Activated CD8-positive, alpha-beta T cell treated with anti-CD3 and anti-CD28 coated beads for 36 hours (primary cell): ENCODE measurements at places on chromosomes 16 and 17. TPM values are rescaled to one million over a fixed set of nuclear protein-coding genes. Genes with fewer than 3 reads are reported as not detected.
A peak's percentile ranks its signal among the peaks of the same experiment; 100 is the strongest.

Gene HSD17B2
- total RNA-seq = not detected

Gene CSF3
- total RNA-seq = not detected

Gene TBC1D3I
- total RNA-seq = 0.45 TPM

Gene PRAC2
- total RNA-seq = not detected

Gene SEPTIN1
- total RNA-seq = 169 TPM

Gene C17orf113
- 0.77 TPM for total RNA-seq

Gene TAC4
- total RNA-seq = not detected

Gene ZCCHC14
- 5.9 TPM for total RNA-seq

Gene TNFRSF13B
- total RNA-seq = not detected

- peaks cover 1% of the 10 kb centered on the region for H3K27me3 ChIP-seq
- peaks cover 20% of the 10 kb centered on the region for H3K4me1 ChIP-seq
- H3K36me3 ChIP-seq = no peaks in the 10 kb centered on the region
- DNase-seq = no peak
- H3K4me3 ChIP-seq = no peak overlapping the region
Observed at GRCh38 chr17:59428916-59429485, 97.5 kb downstream of the YPEL2 start.

- H3K4me3 ChIP-seq = no peak overlapping the region
- H3K27ac ChIP-seq = no peak overlapping the region
- H3K36me3 ChIP-seq = no peaks in the 10 kb centered on the region
- H3K4me1 ChIP-seq = no peaks in the 10 kb centered on the region
Observed at GRCh38 chr16:20023190-20023589, 50.5 kb downstream of the GPR139 start.

- DNase-seq = no peak
- peaks cover 17% of the 10 kb centered on the region for H3K27me3 ChIP-seq
- no peaks in the 10 kb centered on the region for H3K36me3 ChIP-seq
- H3K4me3 ChIP-seq = no peak overlapping the region
- H3K27ac ChIP-seq = no peak overlapping the region
Observed at GRCh38 chr16:714079-714478, 839 bp upstream of the METRN start.

DNA sequence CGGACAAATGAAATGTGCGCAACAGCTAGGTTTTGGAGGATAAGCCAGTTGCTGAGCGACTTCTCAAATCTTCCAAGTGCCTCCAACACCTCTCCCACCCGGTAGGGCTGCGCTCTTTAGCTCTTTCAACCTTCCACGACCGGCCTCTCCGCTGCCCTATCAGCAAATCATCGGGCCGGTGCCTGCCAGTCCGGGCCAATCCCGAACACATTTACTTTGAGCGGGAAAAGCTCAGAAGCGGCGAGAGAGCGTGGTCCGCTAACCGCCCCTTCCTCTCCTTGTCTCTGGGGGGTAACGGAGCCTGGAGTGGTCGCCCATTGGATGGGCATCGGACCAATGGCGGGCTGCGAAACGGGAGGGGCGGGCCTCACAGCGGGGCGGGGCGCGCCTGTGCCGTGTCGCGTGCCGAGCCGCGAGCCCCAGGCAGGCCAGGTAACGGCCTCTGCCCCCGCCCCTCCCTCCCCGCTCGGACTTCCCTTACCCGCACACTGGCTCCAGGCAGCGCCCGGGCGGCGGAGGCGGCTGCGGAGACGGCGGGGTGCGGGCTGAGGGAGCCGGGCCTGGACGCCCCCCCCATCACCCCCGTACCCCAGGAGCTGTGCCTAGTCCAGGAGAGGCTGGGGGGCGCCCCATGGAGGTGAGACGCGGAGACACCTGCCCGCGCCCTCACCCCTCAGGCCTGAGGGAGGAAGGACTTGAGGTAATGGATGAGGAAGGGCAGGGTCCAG, at the start of gene MEIOC:
Gene MEIOC, plus strand, starts transcription at position 486 of the 728 bp plus-strand sequence. Its CDS starts 146 bp downstream, at position 632.
- peaks cover 7% of the 10 kb centered on the region for H3K4me1 ChIP-seq
- H3K27me3 ChIP-seq = peaks cover 27% of the 10 kb centered on the region
- no peak within 1 kb of the TSS for H3K27ac ChIP-seq
- peak; percentile 46 for DNase-seq

DNA sequence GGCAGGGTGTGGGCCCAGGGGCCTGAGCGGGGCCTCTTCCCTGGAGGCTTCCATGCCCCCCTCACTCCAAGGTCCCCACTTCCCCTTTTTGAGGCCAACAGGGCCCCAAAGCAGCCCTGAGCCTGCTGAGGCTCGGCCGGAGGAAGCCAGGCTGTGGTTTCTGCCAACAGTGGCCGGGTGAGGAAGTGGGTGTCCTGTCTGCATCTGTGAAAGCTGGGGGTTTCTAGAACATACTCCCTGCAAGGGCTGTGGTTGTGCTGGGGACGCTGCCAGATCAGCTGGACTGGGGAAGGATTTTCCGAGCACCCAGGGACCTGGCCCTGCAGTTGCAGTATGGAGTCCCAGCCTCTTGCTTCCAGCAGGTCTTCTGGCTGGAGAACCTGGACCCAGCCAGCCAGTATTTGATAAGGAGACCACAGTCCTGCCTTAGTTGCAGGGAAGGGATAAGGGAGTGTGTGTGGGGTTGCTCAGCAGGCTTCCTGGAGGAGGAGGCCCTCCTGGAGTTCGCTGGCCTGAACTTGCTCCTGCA, 15.7 kb downstream of the ADCY7 start:
- H3K4me1 ChIP-seq = peaks cover 87% of the 10 kb centered on the region
- no peaks in the 10 kb centered on the region for H3K27me3 ChIP-seq
- H3K4me3 ChIP-seq = peak overlapping the region; percentile 29

- H3K4me1 ChIP-seq = peaks cover 44% of the 10 kb centered on the region
- H3K36me3 ChIP-seq = peaks cover 52% of the 10 kb centered on the region
- no peak for DNase-seq
Observed at GRCh38 chr16:69326172-69326873, 4.1 kb downstream of the PDF start.

- H3K4me3 ChIP-seq = no peak overlapping the region
- H3K4me1 ChIP-seq = peaks cover 14% of the 10 kb centered on the region
- DNase-seq = no peak
- no peak overlapping the region for H3K27ac ChIP-seq
- no peaks in the 10 kb centered on the region for H3K36me3 ChIP-seq
Observed at GRCh38 chr17:57523926-57524632, 221.0 kb downstream of the CCDC182 start.

- peak; percentile 91 for DNase-seq
- H3K36me3 ChIP-seq = peaks cover 29% of the 10 kb centered on the region
- H3K4me1 ChIP-seq = peaks cover 28% of the 10 kb centered on the region
Observed at GRCh38 chr17:42980766-42981397, 517 bp downstream of the RUNDC1 start.

DNA sequence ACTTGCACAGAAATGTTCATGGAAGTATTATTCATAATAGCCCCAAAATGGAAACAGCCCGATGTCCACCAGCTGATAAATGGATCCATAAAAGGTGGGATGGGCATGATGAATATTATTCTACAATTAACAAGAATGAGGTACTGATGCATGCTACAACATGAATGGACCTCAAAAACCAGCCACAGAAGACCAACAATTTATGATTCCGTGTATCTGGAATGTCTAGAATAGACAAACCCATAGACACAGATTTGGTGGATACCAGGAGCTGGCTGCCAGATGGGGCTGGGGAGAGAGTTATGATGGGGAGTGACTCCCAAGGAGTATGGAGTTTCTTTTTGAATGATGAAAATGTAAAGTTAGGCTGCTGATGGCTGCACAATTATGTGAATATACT, 10.8 kb upstream of the NAGLU start:
- H3K36me3 ChIP-seq = no peaks in the 10 kb centered on the region
- H3K27me3 ChIP-seq = no peaks in the 10 kb centered on the region
- no peak overlapping the region for H3K27ac ChIP-seq

- H3K4me3 ChIP-seq = no peak overlapping the region
- peak; percentile 6 for DNase-seq
- no peak overlapping the region for H3K27ac ChIP-seq
- peaks cover 29% of the 10 kb centered on the region for H3K27me3 ChIP-seq
Observed at GRCh38 chr16:75491876-75492275, 3.4 kb downstream of the CHST6 start.

GRCh38 chr17:48997103-48997826, at the start of gene IGF2BP1:
Gene IGF2BP1 (plus strand): TSS chr17:48997385. CDS start chr17:48997746, 361 bp downstream.
- peaks cover 13% of the 10 kb centered on the region for H3K4me1 ChIP-seq
- peak; percentile 40 for DNase-seq
- H3K27ac ChIP-seq = no peak within 1 kb of the TSS
- H3K27me3 ChIP-seq = peaks cover 71% of the 10 kb centered on the region
- H3K4me3 ChIP-seq = peak within 1 kb of the TSS; percentile 61
- peaks cover 2% of the 10 kb centered on the region for H3K36me3 ChIP-seq

- no peak for DNase-seq
- H3K4me3 ChIP-seq = no peak overlapping the region
- H3K27ac ChIP-seq = no peak overlapping the region
- peaks cover 39% of the 10 kb centered on the region for H3K4me1 ChIP-seq
- H3K27me3 ChIP-seq = no peaks in the 10 kb centered on the region
Observed at GRCh38 chr16:8854298-8854948, 14.4 kb downstream of the CARHSP1 start.

DNA sequence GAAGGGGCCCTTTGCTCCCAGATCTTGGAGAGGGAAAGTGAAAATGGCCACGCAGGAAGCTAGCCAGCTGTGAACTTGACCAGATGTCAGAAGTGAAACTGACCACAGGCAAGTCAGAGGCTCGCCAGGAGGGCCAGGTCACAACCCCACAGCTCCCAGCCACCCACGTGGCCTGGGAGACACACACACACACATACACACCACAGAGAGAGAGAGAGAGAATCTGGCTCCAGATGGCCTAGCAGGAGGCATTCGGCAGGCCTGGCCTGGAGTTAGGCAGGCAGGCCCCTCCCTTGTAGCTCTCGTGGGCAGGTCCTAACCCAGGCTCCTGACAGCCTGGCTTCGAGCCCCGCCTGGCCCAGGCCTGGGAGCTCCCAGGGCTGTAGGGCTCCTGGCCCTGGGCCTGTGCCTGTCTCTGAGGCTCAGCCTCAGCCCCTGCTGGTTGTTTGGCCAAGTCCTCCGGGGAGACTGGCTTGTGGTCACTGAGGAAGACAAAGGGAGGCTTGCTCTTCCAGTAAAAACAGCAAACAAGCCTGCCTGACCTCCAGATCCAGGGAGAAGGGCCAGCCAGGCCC, 20.2 kb downstream of the NGFR start:
- H3K27me3 ChIP-seq = no peaks in the 10 kb centered on the region
- DNase-seq = no peak
- no peak overlapping the region for H3K27ac ChIP-seq
- H3K4me3 ChIP-seq = no peak overlapping the region

- peaks cover 11% of the 10 kb centered on the region for H3K27me3 ChIP-seq
- no peak overlapping the region for H3K4me3 ChIP-seq
- H3K36me3 ChIP-seq = no peaks in the 10 kb centered on the region
- H3K4me1 ChIP-seq = no peaks in the 10 kb centered on the region
- no peak overlapping the region for H3K27ac ChIP-seq
Observed at GRCh38 chr16:28042811-28043210, 20.7 kb downstream of the GSG1L start.

GRCh38 chr17:34637041-34637547, 57.7 kb downstream of the TMEM132E start:
- no peak for DNase-seq
- no peak overlapping the region for H3K27ac ChIP-seq
- no peaks in the 10 kb centered on the region for H3K36me3 ChIP-seq
- peaks cover 5% of the 10 kb centered on the region for H3K4me1 ChIP-seq
- H3K4me3 ChIP-seq = peak overlapping the region; percentile 66

- DNase-seq = no peak
- H3K27me3 ChIP-seq = no peaks in the 10 kb centered on the region
- H3K4me3 ChIP-seq = no peak overlapping the region
- no peak overlapping the region for H3K27ac ChIP-seq
- peaks cover 11% of the 10 kb centered on the region for H3K4me1 ChIP-seq
Observed at GRCh38 chr17:17924131-17924856, 47.9 kb downstream of the TOM1L2 start.

DNA sequence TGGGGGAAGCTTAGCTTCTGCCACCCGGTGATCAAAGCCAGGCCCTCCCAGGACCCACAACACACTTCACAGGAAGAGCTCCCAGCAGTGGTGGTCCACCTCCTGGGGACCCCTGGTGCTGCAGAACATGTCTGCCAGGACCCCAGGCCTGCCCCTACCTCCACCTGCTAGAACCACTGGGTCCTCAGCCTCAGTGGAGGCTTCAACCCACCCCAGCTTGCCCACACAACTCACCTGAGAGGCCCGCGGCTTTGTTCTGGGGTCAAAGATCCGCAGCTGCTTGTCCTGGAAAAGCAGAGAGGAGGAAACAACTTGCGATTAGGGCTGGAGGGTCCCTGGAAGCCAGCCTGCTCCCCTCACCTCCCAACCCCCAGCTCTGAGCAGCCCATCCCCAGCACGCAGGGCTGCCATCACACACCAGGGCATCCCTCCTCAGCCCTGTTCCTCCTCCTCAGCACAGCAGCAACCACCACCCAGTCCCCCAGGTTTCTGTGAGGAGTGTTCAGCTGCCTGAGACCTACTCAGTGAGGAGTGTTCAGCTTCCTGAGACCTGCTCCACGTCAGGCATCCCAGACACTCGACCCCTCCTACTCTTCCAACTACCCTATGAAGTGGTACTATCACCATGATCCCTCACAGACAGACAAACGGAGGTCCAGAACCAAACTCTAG, 21.2 kb downstream of the CORO7 start:
- peaks cover 10% of the 10 kb centered on the region for H3K36me3 ChIP-seq
- no peak overlapping the region for H3K4me3 ChIP-seq
- no peak for DNase-seq
- H3K4me1 ChIP-seq = peaks cover 5% of the 10 kb centered on the region

GRCh38 chr17:32558997-32559650, 72.3 kb downstream of the CDK5R1 start:
- peaks cover 29% of the 10 kb centered on the region for H3K4me1 ChIP-seq
- no peak overlapping the region for H3K4me3 ChIP-seq
- no peaks in the 10 kb centered on the region for H3K36me3 ChIP-seq
- no peaks in the 10 kb centered on the region for H3K27me3 ChIP-seq
- no peak overlapping the region for H3K27ac ChIP-seq

DNA sequence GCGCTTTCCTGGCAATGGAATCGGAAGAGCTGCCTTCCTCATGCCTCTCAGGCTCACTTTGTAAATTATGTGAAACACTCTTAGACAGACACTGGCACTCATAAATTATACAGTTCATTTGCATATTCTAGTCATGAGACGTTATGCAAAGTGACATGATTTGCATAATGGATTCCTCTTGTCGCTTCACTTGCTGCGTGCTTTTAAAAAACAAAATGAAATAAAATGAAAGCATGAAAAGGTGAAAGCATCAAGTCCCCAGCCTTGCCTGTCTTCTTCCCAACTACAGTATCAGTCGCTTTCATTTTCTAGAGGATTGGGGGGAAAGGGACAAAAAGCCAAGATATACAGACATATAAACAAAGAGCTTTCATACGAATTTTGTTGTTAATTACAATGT, 252.8 kb upstream of the PMFBP1 start:
- no peaks in the 10 kb centered on the region for H3K27me3 ChIP-seq
- no peak for DNase-seq
- H3K36me3 ChIP-seq = peaks cover 21% of the 10 kb centered on the region
- no peaks in the 10 kb centered on the region for H3K4me1 ChIP-seq
- no peak overlapping the region for H3K4me3 ChIP-seq
- no peak overlapping the region for H3K27ac ChIP-seq
